ENCODE measurements at places on chromosomes 2 and 18.
A peak's percentile ranks its signal among the peaks of the same experiment; 100 is the strongest.

DNA sequence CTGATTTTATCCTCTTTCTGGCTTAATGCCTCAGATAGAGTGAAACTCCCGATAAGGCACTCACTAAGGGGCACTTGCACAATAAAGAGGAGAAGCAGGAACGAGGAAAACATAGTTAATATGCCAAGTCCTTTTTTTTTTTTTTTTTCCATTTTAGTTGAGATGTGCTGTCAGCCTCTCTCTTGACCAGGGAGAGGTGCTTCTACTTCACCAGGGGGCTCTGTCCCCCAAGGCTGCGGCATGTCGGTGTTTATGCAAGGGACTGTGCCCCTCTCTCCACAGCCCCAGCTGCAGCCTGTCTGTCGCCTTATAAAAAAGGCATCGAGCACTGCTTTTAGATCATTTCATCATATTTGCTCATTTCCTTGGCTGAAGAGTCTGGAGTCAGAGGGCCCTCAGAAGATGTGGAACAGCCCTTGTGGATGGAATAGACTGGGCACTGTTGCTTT is 178.1 kb downstream of the SLC8A1 start:
- DNase-seq: no peak
- no peaks in the 10 kb centered on the region for H3K27me3 ChIP-seq
- H3K27ac ChIP-seq: no peak overlapping the region
- no peaks in the 10 kb centered on the region for H3K4me1 ChIP-seq
- no peaks in the 10 kb centered on the region for H3K36me3 ChIP-seq

GRCh38 chr18:79367989-79368388 is 27.7 kb upstream of the NFATC1 start:
- H3K27ac ChIP-seq: no peak overlapping the region
- peaks cover 24% of the 10 kb centered on the region for H3K36me3 ChIP-seq
- no peak overlapping the region for H3K4me3 ChIP-seq
- H3K27me3 ChIP-seq: no peaks in the 10 kb centered on the region
- peak; percentile 28 for DNase-seq

GRCh38 chr2:100482741-100483140 is 12.5 kb downstream of the NMS start:
- DNase-seq: no peak
- H3K36me3 ChIP-seq: no peaks in the 10 kb centered on the region
- no peak overlapping the region for H3K27ac ChIP-seq
- no peak overlapping the region for H3K4me3 ChIP-seq

- H3K27me3 ChIP-seq: no peaks in the 10 kb centered on the region
- H3K4me3 ChIP-seq: no peak overlapping the region
- H3K4me1 ChIP-seq: no peaks in the 10 kb centered on the region
Observed at GRCh38 chr2:183390109-183390508, 265.9 kb downstream of the NUP35 start.

DNA sequence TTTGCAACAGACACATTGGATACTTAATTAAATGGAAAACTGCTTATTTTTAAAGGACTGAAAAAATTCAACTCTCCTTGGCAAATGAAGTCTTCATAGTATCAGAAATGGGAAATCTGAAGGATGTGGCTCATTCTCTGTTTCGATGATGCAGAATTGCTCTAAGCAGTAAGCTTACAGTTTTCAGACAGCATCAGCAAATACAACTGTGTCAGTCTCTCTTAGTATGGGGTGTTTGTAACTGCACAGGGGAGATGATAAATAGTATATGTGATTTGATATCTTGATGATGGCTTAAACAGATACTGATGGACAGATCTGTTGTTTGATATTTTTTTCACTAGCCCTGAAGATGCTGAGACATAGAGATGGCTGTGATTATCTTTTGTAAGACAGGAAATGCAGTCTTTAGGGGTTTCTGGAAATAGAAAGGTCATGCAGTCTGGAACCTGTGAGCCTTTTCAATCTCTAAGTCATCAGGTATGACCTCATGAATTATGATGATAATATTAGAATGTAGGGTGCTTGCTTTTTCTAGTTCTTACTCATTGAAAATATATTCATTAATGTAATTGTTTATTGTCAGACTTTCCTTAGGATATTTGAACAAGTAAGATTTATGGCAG is 84.2 kb downstream of the SLC4A10 start:
- H3K4me3 ChIP-seq: no peak overlapping the region
- H3K36me3 ChIP-seq: no peaks in the 10 kb centered on the region
- no peaks in the 10 kb centered on the region for H3K4me1 ChIP-seq
- H3K27ac ChIP-seq: no peak overlapping the region
- H3K27me3 ChIP-seq: no peaks in the 10 kb centered on the region
- peak; percentile 2 for DNase-seq

DNA sequence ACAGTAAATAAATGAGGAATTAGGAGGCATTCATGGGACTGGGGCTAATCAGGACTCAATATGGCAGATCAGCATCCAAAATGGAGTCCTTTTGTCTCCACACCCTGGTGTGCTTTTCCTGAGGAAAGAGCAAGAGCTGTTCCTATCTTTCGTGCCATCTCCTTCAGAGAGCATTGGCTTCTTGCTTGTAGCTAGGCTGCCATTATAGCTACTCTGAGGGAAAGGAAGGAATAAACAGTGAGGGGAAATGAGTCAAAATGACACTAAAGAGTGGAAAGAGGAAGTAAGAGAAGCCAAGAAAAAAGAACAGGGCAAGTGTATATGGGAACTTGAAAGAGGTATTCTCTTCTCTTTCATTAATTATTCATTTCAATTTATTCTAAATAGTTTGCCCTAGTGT is 8.4 kb upstream of the NMI start:
- H3K4me3 ChIP-seq: no peak overlapping the region
- H3K4me1 ChIP-seq: no peaks in the 10 kb centered on the region
- DNase-seq: peak; percentile 64
- H3K36me3 ChIP-seq: no peaks in the 10 kb centered on the region
- H3K27ac ChIP-seq: no peak overlapping the region
- no peaks in the 10 kb centered on the region for H3K27me3 ChIP-seq

GRCh38 chr2:133879703-133880102 is 311.4 kb upstream of the NCKAP5 start:
- no peak overlapping the region for H3K4me3 ChIP-seq
- no peak overlapping the region for H3K27ac ChIP-seq
- no peak for DNase-seq
- no peaks in the 10 kb centered on the region for H3K4me1 ChIP-seq
